Fibroblast of gingiva (primary cell): ENCODE measurements at places on chromosomes 16 and 17.

DNA sequence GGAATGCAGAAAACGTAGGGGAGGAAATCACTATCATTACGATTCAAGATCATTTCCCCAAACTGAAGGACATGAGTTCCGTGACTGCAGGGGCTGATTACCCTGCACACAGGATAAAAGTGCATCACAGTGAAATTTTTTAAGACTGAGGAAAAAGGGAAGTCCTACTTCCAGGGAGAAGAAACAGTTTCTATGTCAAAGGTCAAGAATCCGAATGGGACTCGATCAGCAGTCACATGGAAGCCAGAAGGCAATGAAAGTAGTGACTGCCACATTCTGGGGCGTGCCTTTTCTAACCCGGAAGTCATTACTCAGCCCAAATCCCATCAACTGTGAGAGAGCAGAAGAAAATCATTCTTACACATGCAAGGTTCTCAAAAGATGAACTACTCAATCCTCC is 12.1 kb downstream of the ZZEF1 start:
- peak; percentile 11 for DNase-seq

- no peak for DNase-seq
These were observed 11.9 kb downstream of the TBKBP1 start for GRCh38 chr17:47705536-47706530.

DNA sequence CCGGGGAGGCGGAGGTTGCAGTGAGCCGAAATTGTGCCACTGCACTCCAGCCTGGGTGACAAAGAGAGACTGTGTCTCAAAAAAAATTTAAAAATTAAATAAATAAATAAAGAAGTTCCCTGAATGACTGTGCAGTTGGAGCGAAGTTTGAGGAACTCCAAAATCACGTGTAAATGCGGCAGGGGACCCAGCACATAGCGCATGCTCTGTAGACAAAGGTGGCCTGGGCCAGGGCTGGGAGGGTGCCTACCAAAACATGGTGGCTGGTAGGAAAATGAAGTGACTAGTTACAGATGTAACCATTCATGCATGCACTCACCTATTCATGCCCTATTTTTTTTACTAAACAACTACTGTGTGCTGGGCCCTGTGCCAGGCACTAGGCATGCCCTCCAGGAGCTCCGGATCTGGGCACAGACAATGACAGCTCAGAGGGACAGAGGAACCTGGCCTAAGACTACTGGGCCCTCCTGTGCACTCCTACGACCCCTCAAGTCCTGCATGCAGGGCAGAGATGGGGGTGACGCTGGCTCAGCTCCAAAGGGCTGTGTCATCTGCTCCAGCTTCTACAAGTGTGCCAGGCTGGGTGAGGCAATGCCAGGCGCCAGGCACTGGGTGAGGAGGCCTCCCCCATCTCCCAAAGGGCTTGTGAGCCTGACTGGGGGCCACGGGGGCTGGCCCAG is 65.3 kb downstream of the RMI2 start:
- DNase-seq: peak; percentile 83

DNA sequence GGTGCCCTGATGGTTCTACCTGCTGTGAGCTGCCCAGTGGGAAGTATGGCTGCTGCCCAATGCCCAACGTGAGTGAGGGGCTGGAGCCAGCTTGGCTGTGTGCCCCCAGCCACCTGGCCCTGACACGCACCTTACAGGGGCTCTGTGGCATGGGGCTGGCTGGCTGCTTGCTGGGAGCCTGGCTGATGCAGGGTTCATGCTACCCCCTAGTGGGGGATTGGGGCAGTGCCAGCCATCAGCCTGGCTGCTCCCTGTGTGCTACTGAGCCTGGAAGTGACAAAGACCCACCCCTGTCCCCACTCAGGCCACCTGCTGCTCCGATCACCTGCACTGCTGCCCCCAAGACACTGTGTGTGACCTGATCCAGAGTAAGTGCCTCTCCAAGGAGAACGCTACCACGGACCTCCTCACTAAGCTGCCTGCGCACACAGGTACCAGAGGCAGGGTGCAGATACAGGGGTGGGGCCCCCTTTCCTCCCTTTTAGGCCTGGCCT is 5.7 kb downstream of the GRN start:
- peak; percentile 19 for DNase-seq

- no peak for DNase-seq
These were observed 43.4 kb upstream of the SLC38A10 start for GRCh38 chr17:81338274-81339190.

DNA sequence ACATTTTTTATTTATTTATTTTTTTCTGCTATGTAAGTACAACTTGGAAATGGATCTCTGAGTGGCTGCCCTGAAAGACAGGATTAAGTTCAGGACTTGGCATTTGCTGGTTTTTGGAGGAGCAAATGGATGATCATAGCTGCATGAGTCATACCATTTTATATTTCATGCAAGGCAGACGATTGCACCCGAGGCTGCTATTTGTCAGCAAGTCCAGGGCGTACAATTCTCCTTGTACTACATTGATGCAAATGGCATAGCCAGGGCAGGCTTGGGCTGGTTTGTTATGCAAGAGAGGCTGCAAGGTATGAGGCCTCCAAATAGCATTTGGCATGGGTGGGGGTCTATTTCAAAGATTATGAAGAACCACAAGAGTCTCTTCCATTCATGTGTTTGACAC is 81.2 kb upstream of the CACNG3 start:
- DNase-seq: no peak

DNA sequence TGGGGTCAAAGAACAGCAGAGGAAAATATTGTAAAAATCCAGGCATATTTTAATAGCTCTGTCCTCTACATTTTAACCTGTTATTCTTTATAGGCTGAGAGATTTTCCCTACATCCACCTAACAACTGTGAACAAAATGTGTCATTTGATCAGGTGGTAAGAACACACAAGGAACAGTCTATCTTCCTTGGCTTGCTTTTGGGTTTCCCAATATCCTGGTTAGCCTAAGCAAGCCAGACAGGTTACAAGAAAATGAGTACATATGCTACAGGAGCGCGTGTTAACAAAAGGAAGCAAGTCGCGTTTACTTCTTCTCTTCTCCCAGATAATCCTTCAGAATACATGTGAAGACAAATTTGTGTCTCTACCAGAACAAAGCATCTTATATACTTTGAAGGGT is 31.0 kb upstream of the PITPNM3 start:
- DNase-seq: no peak

GRCh38 chr17:2366747-2367494 is 29.6 kb downstream of the SGSM2 start:
- no peak for DNase-seq

DNA sequence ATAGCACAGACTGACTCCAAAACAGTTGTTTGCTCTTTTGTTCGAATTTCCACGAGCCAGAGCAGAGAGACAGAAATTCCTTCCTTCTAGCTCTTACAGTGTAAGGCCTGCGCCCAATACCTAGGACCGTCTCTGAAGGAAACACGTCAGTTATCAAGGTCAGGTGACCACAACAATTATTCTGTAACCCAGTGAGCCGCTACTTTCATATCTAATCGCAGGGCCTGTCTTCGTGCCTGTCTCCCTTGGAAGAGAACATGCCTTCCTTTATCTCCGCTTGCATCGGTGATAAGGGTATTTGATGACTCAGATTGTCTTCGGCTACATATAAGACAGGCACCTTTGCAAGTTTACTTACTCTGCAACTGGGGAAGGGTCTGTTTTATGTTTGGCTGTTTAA is 288.0 kb downstream of the MAF start:
- no peak for DNase-seq

DNA sequence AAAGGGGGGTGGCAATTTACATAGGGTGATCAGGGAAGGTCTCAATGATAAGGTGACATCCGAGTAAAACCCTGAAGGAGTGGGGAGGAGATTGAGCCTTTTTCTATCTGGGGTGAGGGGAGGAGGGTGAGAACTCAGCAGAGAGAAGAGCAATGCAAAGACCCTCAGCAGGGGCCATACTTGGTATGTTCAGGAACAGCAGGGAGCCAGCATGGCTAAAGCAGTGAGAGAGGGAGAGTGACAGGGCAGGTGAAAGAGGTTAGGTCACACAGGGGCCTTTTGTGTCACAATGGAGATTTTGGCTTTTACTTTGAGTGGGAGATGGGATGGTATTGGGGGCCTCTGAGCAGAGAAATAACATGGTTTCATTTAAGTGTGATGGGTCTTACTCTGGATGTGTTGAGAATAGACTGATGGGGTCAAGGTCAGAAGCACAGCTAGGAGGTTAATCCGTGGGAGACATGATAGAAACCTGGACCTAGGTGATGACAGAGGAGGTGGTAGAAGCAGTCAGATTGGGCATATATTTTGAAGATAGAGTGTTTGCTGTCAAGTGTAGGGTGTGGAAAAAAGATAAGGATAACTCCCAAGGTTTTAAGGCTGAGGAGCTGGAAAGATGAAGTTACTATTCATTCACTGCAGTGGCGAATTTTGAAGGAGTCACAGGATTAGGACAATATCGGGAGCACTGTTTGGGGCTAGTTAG is 6.2 kb downstream of the SP2 start:
- no peak for DNase-seq

DNA sequence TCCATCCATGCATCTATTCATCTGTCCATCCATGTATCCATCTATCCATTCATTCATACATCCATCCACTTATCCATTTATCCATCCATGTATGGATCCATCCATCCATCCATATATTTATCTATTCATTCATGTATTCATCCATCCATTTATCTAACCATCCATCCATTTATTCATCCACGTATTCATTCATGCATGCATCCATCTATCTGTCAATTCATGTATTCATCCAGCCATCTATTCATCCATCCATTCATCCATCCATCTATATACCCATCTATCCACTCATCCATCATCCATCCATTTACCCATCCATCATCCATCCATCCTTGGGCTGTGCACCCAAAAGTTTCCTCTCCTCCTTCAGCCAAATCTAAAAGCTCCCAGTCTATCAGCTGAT is 43.4 kb downstream of the GDE1 start:
- no peak for DNase-seq

DNA sequence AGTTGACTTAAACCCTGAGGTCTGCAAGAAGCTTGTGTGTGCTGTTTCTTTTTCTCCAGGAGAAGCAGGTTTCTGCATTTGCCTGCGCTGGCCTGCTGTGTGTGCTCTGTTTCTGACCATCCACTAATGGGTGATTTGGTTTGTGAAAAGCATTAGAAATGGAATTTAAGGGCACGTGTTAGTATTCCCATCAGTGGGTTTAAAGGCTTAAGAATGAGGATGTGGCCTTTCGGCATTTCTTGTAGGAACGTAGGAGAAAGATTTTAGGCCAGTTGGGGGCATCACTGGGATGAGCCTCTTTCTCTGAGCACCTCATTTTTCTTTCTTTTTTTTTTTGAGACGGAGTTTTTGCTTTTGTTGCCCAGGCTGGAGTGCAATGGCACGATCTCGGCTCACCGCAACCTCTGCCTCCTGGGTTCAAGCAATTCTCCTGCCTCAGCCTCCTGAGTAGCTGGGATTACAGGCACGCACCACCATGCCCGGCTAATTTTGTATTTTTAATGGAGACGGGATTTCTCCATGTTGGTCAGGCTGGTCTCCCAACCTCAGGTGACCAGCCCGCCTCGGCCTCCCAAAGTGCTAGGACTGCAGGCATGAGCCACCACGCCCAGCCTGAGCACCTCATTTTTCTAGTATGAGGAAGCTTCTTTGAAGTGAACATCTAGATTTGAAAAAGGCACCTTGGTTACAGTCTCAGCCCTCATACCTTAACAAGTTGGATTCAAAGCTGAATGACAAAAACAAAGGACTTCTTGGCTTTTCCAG is 110.3 kb downstream of the BANP start:
- no peak for DNase-seq

GRCh38 chr17:77750427-77751043 is 208.0 kb upstream of the TNRC6C start:
- DNase-seq: no peak

DNA sequence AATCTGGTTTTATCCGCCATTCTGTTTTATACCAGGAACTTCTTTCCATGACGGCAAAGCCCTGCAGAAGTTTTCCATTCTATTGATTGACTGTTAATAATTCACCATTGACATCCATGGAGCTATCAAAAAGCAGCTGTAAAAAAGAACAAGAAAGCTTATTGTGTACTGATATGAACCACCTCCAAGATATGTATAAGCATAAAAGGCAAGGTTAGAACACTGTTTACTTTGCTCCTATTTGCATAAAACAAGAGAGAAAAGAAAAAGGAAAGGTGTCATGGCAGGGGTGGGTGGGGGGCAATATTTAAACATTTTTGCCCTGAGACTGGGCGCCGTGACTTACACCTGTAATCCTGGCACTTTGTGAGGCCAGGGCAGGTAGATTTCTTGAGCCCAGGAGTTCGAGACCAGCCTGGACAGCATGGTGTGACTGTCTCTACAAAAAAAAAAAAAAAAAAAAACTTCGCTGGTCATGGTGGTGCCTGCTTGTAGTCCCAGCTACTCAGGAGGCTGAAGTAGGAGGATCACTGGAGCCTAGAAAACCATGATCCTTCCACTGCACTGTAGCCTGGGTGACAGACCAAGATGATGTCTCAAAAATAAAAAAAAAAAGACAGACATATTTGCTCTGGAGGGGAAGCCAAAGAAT is 52.5 kb downstream of the TMEM114 start:
- DNase-seq: no peak

DNA sequence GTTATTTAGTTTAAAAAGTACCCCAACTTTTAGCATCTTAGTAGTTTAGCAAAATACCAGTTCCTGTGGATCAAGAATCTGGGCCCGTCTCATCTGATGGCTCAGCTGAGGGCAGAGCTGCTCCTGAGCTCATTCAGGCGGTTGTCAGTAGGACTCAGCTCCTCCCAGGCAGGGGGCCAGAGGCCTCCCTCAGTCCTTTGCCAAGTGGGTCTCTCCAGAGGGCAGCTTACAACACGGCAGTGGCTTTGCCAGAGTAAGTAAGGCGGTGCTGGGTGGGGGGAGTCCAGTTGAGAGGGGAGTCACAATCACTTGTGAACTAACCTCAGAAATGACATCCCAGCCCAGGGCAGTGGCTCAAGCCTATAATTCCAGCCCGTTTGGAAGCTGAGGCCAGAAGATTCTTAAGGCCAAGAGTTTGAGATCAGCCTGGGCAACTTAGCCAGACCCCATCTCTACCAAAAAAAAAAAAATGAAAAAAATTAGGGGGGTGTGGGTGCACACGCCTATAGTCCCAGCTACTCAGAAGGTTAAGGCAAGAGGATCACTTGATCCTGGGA is 81.5 kb upstream of the MED9 start:
- DNase-seq: no peak

- DNase-seq: no peak
These were observed 217.0 kb downstream of the FTO start for GRCh38 chr16:53920988-53921387.

DNA sequence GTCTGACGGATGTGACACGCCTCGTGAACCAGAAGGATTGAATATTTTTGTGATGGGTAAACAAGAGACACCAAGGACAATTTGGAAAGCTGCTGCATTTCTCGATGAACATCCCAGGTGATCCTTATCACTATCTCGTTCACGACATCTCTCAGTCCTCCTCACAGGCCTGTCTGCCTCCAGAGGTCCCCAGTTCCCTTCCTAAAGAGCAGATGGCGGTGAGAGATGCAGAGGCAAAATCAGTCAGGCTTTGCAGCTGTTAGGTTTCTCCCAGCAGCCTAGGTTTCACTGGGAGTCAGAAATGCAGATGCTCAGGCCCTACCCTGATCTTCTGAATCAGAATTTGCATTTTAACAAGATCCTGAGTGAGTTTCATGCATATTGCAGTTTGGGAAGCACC is 23.6 kb downstream of the SCPEP1 start:
- no peak for DNase-seq

GRCh38 chr17:19534562-19535149 is 1.0 kb downstream of the SLC47A1 start:
- no peak for DNase-seq

GRCh38 chr16:11089504-11090124 is 145.2 kb downstream of the CLEC16A start:
- DNase-seq: peak; percentile 45
